DMS 273 treated with DMSO at 0.1 percent for 48 hours (cell line): ENCODE measurements at places on chromosomes 2 and 18.

- DNase-seq: no peak
These were observed 234.5 kb downstream of the HDAC4 start for GRCh38 chr2:239166201-239166834.

DNA sequence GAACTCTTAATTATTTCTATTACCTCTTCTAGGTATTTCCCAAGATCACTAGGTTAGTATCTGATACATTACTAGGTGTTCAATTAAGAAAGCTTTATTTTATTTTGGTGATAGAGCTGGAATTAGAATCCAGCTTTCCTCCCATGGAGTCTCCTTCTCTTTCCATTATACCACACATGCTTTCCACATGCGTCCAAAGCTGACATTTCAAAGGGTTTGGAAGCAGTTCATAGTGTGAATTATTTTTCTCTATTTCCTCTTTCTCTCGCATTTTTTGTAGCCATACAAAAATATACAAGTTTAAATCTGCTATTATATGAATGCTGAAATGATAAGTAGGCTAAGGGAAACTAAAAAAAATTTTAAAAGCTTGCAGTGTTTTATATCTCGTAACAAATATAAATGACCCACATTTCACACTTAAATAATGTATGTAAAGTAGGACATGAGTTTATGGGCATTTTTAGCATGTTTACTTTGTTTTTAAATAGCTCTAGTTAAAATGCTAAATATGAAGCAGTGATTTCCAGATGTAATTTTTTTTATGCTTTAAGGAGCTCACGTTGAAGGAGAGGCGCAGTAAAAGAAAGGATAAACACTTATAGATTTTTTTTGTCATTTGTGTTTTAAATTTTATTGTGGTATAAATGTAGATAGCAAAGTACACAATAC is 20.1 kb downstream of the ZC3H6 start:
- no peak for DNase-seq

DNA sequence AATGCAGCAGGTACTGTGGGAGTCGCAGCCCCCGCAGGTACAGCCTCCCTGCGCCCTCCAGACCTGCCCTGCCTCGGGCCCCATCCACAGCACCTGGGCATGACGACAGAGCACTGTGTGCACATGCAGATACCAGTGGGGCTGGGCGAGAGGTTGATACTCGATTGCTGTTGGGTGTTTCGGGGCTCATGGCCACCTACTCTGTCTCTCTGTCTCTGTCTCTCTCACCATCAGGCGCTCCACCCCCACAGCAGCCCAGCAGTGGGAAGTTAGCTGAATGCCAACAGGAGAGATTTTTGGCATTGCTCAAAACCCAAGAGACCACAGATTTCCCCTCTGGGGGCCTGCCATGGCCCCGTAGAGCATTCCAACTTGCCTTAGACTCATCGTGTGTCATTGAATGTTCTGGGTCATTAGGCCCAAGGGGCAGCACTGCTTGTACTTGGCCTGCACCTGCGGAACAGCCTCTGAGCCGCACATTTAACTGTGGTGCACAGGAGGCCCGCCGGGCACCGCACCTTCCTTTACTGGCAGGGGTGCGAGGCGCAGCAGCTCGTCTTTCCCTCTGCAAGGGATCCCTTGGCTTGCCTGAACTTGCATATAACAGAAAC is 18.8 kb downstream of the KCNIP3 start:
- DNase-seq: no peak

DNA sequence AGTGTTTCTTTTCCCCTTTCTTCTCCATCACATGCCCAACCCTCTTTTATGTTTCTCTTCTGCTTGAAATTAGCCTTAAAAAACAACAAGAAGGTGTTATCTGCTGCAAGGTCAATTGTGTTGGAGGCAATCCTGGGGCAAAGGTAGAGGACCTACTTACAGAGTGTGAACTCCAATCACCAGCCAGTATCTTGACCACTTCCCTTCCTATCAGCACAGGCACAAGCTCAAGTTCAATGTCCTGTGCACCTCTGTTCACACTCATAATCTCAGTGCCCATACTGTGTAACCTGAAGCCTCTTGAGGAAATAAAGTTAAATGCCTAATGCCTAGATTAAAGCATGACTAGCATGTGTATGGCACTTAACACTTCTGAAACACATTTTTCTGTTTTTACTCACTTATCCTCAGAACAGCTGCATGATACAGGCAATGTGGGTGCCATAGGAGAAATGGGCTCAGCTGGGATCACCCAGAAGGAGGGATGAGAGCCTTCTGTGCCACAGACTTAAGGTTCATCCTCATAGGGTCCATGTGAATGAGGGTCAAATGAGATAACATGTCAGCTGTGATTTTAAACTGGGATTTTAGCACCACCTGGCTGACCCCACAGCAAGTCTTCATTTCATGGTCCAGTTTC is 701.5 kb downstream of the BCL11A start:
- no peak for DNase-seq

DNA sequence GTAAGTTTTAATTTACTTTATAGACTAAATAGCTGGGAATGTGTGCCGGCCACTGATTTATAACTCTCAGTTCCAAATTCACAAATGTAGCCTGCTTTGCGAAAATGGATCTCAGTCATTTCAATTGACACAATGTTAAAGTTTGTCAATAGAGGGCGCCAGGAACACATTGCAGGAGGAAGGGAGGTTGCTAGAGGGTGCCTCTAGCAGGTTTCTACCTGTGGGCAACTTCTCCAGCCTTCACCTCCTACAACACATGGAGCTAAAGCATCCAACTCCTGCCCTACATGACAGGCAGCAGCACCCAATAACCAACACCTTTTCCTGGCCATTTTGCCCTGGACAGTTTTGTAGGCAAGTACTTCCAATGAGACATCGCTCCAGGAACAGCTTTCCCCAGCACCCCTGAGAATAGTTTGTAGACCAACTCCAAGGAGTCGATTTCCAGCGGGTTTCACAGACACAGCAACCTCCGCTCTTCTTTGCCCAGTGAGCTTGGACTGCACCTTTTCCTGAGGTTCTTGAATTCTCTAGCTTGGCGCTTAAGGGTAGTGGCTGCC is 784.8 kb upstream of the CDH2 start:
- DNase-seq: no peak

DNA sequence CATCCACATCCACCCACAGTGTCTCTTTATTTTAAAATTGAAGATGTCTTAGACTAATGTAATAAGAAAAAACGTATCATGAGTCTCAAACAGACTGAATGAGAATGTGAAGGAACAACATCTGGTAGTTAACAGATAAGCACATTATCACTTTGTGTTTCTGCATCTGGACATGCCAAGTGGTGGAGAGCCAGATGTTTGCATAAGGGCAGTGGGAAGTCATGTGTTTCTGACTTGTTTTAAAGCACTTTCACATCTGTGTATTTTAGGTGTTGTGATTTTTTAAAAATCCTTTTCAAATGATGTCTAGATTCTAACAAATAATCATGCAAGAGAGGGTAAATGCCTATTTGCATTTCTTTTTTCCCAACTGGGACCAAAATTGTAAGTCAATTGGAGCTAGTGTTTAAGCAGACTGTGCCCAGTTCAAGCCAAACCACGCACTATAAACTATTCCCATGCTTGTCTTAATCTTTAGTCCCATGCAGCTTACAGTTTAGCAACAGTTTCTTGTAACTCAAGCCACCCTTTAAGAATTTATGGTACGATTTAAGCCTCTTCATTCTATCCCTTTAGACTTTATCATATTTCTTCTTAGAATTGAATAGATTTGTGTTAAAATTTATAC is 272.7 kb upstream of the DOK6 start:
- no peak for DNase-seq

GRCh38 chr2:135676031-135676430 is 65.6 kb upstream of the UBXN4 start:
- DNase-seq: no peak
